ENCODE measurements at places on chromosomes 4 and X. TPM values are rescaled to one million over a fixed set of nuclear protein-coding genes. Genes with fewer than 3 reads are reported as not detected.

Gene PTPN13
- total RNA-seq, result 5.1 TPM

Gene HELT
- total RNA-seq, result not detected

Gene GABRG1
- total RNA-seq, result not detected

Gene NCAPG
- 30.1 TPM for total RNA-seq

Gene EGFL6
- not detected for total RNA-seq

Gene BST1
- total RNA-seq, result 17.6 TPM

Gene EVC2
- 2.3 TPM for total RNA-seq

Gene FAM133A
- 0.82 TPM for total RNA-seq

Gene DUSP9
- 1.2 TPM for total RNA-seq

Gene SCARB2
- 53.8 TPM for total RNA-seq

Gene SLC26A1
- total RNA-seq, result 0.31 TPM

Gene CXCL10
- 0.12 TPM for total RNA-seq

Gene STK32B
- total RNA-seq, result 22.0 TPM

Gene FHDC1
- total RNA-seq, result 0.33 TPM

Gene GPR143
- total RNA-seq, result 0.09 TPM

Gene SYTL4
- 1.5 TPM for total RNA-seq

Gene FAM184B
- 0.02 TPM for total RNA-seq

Gene F11
- total RNA-seq, result not detected

Gene SPACA5B
- total RNA-seq, result not detected

Gene RAI2
- total RNA-seq, result 0.12 TPM

Gene MAGEB17
- total RNA-seq, result not detected

Gene TREX2
- 0.78 TPM for total RNA-seq

Gene LRP2BP
- 0.13 TPM for total RNA-seq

Gene EBP
- total RNA-seq, result 109 TPM

Gene PAK3
- total RNA-seq, result not detected

Gene CAPN6
- not detected for total RNA-seq

Gene H2AZ1
- 551 TPM for total RNA-seq

Gene SAT1
- total RNA-seq, result 386 TPM

Gene COL25A1
- total RNA-seq, result not detected

Gene RASL11B
- not detected for total RNA-seq

Gene CLTRN
- total RNA-seq, result 1.3 TPM

Gene CHRDL1
- total RNA-seq, result not detected

Gene JAKMIP1
- not detected for total RNA-seq
